Neural crest cell (in vitro differentiated cells): ENCODE measurements at places on chromosomes 3 and 15.

GRCh38 chr15:49706805-49707204 lies 86.0 kb downstream of the DTWD1 start:
- no peak for DNase-seq

DNA sequence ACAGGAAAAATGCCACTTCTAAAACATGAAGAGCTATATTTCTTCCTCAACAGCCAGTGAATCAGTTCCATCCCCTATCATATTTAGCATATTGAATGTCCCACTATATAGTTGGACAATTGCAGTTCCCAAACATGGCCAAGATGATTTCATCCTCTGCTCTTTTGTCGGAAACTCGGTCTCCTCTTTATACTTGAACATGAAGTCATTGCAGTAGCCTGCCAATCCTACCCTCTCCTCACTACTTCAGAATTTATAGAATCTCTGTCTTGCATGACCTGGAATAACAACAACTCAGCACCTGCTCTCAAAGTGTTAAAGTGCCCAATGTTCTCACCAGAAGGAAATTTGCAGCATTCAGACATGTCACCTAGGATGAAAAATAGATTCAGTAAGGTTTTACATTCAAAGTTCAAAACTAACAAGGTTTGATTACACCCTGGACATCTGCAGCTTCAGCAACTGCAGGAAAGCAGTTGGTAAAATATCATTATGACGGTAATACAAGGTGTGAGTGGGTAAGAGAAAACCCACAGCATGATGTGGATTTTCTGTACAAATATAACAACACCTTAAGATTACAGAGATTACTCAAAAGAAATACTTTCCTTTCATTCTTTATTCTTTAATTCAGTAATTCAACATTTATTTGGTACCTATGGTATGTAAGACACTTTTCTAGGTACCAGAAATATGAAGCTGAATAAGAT lies 52.5 kb downstream of the TP63 start:
- DNase-seq: no peak

- no peak for DNase-seq
Measured at GRCh38 chr3:183800243-183800863, 25.0 kb downstream of the MAP6D1 start.

- no peak for DNase-seq
Measured at GRCh38 chr15:92682741-92683510, 27.4 kb upstream of the FAM174B start.

GRCh38 chr3:170643831-170644230 lies 58.0 kb upstream of the SLC7A14 start:
- no peak for DNase-seq

- DNase-seq: no peak
Measured at GRCh38 chr3:43499256-43499655, 122.6 kb downstream of the ANO10 start.

- DNase-seq: no peak
Measured at GRCh38 chr3:53350652-53351051, 3.3 kb upstream of the DCP1A start.
